HFF-Myc (cell line): ENCODE measurements at places on chromosomes 11 and 22.

GRCh38 chr22:21646608-21647590 lies 4.8 kb downstream of the SDF2L1 start:
- peak; percentile 71 for DNase-seq

DNA sequence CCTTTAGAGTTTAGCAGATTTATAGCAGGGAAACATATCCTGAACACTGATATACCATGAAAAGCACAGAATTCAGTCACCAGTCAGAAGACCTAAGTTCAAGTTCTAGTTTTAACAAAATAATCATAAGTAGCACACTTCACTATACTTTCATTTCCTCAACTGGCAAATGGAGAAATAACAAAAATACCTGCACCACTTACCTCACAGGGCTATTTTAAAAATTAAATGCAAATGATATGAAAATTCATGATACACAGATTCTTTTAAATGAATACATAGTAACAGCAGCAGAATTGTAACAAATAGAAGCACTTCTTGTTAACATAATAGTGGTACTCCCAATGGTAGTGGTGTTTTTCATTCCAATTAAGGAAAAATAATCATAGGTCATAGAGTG lies 139.0 kb downstream of the FCHSD2 start:
- no peak for DNase-seq

DNA sequence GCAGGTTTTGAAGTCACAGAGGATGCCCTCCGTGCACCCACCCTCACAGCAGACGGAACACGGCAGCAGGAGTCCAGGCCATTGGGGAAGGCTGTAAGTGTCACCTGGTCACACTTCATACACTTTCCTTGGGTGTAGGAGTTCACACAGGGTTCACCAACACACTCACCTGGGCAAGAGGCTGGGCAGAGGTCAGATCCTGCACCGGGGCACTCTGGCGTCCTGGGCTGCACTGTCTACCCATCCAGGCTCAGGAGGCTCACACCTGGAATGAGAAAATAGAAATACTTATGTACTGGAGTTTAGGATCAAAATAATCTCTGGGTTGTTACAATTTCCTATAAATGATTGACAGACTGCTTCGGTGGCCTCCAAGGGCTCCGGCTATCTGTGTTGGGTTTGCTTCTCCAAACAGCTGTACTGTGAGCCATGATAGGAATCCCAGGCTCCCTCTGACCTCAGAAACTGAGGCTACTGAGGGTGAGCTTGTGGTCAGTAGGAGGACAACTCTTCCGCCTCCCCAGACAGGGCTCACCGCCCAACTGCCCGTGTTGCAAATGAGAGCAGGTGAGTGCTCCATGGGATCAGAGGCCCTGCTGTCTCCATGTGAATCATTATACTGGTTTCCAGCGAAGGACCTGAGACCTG lies 20.1 kb upstream of the CARS1 start:
- DNase-seq, result no peak

GRCh38 chr22:45802054-45802453 lies 130.4 kb downstream of the ATXN10 start:
- no peak for DNase-seq

DNA sequence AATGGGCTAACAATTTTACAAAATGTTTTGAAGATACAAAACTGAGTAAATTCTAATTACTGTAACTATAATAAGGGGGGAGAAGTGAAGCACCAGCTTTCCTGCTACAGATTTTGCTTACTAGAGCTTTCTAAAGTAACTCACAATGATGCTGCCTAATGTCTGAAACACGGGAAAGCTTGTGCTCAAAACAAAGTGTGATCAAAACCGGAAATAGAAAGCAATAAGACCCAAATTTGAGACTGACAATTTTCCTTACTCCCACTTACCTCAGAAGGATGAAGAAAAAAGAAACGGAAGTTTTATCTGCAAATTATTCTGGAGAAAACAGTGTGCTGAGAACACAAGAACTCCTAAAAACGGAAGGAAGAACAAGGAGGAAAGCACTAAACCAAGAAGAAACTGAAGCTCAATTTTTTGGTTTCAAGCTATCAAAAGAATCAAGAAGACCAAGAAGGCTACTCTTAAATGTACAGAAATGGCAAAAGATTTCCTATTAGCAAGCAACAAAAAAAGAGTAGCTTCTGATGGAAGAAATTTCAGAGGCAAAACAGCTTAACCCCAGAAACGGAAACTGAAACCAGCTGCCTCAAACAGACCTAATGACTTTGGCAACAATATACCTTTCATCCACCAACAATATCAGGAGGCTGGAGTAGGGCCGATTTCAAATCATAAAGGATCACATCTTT lies 33.4 kb downstream of the AMBRA1 start:
- DNase-seq, result no peak

DNA sequence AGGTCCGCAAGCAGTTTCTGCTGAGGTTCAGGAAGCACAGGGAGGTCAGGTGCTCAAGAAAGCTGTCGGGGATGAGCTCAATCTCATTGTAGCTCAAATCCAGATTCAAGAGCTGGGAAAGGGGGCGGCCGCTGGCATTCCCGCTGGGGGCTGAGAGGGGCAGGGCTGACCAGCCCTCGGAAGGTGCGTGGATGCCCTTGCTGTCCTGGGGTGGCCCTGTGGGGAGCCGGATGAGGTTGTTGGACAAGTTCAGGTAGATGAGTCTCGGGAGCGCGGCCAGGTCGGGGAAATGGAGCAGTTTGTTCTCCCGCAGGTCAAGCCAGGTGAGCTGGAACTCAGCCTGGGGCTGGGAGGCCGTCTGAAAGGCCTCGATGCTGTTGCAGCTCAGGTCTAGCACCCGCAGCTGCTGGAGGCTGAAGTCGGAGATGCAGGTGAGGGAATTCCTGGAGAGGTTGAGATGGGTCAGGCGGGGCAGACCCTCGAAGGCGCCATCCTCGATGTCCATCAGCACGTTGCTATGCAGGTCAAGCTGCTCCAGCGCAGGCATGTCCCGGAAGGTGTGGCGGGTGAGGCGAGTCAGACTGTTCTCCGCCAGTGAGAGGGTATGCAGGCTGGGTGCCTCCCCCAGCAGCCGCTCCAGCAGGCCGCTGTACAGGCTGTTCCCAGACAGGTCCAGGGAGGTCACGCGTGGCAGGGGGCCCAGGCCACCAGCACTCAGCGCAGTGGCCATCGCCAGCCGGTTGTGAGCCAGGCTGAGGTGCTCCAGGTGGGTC lies 9.8 kb downstream of the LRRC32 start:
- no peak for DNase-seq

DNA sequence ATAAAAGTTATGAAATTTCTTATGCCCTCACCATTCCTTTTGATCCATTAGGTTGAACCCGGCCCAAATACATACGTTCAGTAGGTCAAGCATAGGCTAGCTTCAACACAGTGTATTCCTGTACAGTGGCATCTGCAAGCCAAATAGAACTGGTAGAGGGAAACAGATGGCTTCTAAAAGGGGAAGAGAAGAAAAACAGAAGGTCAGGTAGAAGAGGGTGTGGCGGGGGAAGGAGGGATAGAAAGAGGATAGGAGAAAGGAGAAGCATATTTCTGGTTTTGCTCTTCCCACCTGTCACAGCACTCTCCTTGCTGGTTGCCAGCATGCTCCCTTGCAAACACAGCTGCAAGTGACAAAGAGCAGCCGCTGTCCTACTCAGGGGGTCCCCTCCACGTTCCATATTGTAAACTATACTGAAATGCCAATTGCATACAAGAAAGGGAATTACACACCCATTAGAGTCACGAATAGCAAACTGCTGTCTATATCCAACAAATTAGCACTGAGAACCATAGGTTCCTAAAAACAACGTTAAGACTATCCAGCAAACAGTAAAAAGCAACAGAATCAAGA lies 71.8 kb downstream of the PHF21A start:
- no peak for DNase-seq

DNA sequence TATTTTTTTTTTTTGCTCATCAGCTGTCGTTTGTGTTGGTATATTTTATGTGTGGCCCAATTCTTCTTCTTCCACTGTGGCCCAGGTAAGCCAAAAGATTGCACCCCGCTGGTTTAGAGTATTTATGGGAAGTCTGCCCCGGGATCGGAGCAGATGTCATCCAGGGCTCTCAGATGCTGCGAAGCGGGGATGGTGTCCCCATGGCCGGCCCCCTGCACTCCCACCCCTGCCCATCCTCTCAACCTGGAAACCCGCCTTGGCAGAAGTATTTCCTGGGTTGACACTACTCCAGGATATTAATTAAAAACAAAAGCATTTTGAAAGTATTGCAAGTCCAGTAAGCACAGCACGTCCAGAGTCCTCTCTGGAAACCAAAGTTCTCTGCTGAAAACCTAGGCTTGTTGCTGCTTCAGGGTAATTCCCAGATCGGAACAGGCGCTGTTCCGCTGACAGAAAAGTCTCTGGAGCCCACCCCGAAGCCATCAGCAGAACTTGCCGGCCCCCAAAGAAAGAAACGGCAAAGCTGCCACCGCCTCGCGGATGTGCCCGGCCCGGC lies 833 bp downstream of the SCUBE2 start:
- DNase-seq, result no peak

DNA sequence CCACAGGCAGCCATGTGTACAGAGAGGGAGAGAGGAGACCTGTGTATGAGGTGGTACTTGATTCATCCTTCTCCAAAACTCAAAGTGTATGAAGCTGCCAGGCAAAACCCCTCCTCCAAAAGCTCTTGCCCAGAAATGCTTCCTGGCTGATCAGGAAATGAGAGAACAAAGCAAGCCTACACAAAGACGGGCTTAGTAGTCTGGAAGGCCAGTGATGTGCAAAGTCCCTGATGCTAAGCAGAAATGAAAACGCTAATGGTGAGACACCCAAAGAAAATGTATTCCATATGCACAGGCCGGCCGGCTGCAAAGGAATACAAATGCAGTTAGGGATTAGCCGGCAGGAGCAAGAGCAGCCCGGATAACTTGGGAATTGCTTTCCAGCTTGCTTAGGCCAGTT lies 234.9 kb upstream of the CADM1 start:
- DNase-seq, result no peak

GRCh38 chr22:45877651-45878050 lies 99.3 kb downstream of the WNT7B start:
- no peak for DNase-seq

DNA sequence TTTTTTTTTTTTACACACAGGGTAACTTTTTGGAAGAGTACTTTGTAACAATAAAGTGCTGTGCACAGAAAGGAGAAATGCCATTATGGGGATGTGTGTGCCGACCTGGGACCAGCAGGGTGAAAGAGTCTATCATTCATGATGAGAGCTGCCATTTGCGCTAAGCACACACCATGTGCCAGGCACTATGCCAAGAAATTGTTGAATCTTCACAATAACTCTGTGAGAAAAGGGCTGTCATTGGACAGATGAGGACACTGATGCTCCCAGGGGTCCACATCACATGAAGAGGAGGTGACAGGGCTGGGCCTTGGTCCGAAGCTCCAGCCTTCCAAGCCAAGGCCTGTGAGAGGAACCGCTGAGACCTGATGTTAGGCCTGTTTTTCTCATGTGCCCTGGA lies 5.6 kb downstream of the DUSP18 start:
- no peak for DNase-seq

DNA sequence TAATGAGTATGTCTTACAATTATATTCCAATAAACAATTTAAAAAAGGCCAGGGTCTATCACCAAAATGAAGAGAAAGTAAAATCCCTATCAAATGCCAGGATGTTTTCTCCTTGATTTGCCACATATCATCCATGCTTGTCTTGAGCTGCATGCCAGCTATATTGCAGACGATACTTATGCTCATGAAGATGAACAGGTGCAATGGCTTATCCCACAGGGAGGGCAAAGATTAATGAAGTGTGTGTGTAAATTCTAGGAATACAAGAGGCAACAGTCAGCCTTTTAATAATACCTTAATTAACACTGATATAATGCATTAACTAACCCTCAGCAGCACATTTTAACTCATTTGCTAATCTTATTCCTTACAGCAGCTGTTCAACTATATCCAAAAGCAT lies 850.5 kb downstream of the KCNA4 start:
- DNase-seq, result no peak

- DNase-seq, result no peak
Measured at GRCh38 chr11:16920559-16920958, 93.7 kb downstream of the PLEKHA7 start.

DNA sequence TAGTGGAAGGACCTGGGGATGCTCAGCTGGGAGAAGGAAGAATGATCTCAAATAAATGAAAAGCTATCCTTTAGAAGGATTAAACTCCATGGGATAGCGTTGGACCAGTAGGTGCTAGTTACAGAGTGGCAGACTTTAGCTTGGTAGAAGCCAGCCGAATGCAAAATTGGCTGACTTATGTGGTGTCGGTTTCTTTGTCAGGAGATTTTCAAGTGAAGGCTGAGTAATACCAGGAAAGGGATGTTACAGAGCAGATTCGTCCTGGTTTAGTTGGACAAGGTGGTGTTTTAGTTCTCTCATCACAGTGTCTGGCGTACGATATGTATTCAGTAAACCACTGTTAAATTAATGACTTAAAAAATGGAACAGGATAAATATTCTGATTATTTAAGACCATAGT lies 26.0 kb downstream of the FDX1 start:
- DNase-seq, result no peak

DNA sequence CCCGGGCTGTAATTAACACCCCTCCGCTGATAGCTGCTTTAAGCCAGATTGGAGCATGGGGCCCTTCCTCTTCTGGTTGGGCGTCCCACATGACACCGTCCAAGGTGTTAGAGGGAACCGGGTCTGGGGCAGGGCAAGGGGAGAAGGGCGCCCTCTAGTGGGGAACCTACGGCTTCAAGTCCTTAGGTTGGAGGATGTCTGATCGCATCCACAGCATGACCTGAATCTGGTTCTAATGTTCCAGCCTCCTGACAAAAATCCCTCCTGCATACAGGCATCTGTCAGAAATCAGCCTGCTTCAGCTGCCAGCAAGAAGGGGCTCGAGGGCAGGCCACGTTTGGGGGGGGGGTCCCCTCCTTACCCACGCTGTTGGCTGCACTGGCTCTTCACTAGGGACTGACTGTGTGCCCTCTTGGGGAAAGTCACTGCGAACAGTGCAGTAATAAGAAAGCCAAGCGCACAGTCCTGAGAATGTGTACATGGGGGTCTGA lies 94.2 kb upstream of the TBCEL start:
- DNase-seq, result peak; percentile 7

DNA sequence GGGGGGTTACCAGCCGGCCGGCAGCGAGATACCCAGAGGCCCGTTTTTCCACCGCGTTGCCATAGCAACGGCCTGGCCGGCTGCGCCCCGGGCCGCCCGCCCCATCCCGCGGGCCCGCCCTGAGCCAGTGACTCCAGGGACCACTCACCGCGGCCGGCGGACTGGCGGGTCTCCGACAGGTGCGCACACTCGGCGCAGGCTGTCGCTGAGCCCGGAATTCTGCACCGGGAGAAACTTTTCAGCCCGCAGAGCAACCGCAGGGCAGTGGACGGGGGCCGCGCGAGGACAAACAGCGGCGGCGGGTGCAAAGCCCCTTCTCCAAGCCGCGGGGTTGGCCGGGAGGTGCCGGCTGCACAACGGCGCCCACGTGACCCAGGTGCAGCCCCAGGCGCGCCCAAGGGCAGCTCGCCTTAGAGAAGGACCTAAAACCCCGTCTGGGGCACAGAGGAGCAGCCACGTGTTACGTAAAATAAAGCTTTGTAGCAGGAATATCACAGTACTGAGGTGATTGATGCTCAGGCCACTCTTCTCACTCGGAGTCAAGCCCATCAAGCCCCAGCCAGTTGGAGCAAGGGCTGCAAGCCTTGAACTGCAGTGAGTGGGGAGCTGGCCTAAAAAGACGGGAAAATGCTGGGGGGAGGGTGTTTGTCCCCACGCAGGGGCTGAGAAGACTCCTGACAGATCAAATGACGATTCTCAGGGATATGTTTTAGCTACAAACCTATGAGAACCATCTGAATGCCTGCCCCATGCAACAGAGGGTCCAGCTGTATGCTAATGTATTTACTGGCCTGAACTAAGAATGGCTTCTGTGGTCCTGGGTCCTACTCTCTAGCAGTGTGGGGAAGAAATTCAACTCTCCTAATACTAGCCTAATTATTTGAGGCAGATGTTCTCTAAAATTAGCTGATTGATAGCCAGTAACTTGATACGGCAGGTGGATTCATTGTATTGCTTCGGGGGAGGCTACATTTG lies at the start of gene STK33:
Gene STK33 (minus strand): TSS at position 294 of the 975 bp plus-strand sequence. CDS start 119,323 bp downstream, outside the sequence.
- DNase-seq, result no peak
